ENCODE measurements at places on chromosomes 12 and 14.

DNA sequence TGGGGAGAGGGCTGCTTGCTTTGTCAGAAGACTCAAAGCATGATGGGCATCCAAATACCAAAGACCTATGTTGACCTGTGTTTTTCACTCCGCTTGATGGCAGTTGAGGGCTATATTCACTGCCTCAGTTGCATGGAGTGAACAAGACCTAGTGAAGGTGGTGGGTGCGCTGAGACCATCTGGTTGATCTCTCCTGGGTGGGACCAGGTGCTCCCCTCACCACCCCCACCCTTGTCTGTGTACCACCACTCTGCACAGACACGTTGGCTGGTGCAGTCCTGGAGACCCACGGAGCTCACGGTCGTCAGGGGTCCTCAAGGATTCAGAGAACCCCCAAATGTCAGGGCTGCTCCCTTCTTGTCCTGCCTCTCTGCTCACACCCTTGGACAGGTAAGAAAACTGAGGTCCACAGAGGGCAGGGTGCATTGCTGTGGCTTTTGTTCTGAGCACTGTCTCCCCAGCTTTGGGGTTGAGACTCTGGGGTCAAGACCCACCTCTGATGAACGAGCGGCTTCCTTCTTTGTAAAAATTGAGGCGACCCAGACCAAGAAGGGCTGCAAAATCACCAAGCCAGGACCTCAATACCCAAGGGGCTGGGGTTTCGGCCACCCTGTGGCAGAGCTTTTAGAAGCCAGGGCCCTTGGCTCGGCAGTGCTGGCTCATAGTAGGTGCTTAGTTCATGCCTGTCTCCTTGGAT, 166.3 kb upstream of the RTL1 start:
- DNase-seq: no peak

GRCh38 chr12:89439941-89440340, 84.7 kb downstream of the GALNT4 start:
- no peak for DNase-seq

- no peak for DNase-seq
These were observed 94.2 kb downstream of the HEATR5A start for GRCh38 chr14:31326111-31326510.

DNA sequence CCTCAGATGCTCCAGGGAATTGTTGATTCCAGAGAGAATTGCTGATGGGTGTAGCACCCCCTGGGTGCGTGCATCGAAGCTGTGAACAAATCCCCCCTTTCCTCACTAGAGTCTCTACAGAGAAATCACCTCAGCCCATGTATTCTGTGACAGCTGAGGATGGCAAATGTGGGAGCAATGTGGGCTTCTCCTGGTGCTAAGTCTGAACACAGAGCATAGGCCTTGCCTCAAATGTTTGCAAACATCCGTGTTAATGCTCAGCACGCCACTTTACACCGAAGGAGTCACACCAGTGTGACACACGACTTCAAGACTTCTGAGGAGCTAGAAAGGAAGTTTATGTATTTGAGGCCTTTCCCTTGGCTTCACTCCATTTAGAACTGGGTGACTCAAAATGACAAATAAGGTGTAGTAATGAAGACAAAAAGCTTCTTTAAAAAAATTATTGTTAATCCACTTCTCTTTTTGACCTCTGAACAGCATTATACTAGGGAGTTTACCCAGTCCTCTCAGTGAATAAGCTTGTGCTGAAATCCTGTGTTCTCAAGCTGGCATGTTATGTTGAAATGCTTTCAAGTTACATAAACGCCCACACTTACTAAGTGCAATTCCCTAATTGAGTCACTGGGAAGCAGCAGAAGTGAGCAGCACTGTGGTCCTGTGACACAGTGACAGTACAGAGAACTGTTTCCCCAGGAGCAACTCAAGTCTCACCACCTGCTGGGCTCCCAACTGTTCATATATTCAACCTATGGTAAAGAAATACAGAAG, 92.9 kb downstream of the FAR2 start:
- no peak for DNase-seq

GRCh38 chr14:99544991-99545390, 59.0 kb downstream of the CCDC85C start:
- DNase-seq: no peak

DNA sequence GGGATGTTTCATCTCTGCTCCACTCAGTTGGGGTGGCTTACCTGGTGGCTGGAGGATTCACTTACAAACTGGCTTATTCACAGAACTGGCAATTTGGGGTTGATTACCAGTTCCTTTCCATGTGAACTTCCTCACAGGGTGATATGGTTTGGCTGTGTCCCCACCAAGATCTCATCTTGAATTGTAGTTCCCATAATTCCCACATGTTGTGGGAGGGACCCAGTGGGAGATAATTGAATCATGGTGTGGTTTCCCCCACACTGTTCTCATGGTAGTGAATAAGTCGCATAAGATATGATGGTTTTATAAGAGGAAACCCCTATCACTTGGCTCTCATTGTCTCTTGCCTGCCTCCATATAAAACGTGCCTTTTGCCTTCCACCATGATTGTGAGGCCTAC, 26.9 kb upstream of the IGF1 start:
- DNase-seq: no peak

- peak; percentile 86 for DNase-seq
These were observed 1.2 kb upstream of the SCAF11 start for GRCh38 chr12:45991284-45992249.

DNA sequence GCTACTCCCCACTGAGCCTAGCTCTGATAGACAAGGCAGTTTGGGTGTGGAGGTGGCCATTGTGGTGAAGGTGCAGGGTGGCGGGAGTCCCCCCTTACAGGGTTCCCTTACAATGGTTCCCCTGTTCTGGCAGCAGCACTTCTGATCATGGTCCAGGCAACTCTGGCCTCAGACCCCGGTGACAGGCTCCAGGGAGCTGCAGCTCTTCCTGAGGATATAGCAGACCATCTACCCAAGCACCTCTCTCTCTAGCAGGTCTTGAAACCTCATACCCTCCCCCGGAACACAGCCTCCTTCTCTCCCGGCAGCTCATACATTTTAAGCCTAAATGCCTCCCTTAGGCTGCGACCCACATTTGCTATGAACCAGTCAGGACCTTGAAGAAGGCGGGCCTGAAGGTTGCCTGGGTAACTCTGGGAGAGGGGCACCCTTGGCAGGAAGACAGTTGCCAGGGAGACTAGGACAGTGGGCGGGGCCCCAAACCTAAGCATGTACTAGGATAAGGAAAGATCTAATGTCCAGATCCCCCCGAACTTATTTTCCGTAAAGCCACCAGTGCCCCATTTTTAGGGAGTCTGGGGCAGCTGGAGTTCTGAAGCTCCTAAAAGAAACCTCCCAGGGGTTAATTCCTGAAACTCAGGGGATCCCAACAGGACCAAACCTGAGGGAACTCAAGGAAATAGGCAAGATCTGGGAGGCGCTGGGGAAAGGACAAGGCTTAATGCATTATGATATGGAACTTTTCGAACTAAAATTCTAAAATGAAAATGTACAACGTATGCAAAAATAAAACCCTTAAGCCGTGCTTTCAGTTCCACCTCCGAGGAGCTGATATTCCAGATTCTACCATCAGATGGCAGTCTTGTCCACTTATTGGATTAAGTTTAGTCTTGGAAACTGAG, 4.5 kb upstream of the GDF11 start:
- DNase-seq: peak; percentile 71

DNA sequence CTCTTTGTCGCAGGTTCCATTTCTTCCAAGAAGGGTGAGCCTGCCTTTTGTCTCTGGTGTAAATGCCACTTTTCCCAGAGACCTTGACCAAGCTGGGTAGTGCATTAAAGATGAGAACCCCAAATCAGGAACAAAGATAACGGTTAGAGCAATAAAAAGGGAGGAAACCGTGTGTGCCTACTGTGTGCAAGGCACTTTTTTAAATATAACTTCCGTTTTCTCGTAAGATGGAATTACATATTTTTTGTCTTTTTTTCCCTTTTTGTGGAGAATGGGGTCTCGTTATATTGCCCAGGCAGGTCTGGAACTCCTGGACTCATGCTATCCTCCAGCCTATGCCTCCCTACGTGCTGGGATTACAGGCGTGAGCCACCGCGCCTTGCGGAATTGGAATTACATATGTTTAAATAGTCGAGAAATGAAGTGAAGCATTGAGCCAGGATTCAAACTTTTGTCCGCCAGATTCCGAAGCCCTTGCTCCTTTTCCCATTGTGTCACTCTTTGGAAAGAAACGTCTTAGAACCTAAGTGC, 506 bp upstream of the NABP2 start:
- DNase-seq: no peak

DNA sequence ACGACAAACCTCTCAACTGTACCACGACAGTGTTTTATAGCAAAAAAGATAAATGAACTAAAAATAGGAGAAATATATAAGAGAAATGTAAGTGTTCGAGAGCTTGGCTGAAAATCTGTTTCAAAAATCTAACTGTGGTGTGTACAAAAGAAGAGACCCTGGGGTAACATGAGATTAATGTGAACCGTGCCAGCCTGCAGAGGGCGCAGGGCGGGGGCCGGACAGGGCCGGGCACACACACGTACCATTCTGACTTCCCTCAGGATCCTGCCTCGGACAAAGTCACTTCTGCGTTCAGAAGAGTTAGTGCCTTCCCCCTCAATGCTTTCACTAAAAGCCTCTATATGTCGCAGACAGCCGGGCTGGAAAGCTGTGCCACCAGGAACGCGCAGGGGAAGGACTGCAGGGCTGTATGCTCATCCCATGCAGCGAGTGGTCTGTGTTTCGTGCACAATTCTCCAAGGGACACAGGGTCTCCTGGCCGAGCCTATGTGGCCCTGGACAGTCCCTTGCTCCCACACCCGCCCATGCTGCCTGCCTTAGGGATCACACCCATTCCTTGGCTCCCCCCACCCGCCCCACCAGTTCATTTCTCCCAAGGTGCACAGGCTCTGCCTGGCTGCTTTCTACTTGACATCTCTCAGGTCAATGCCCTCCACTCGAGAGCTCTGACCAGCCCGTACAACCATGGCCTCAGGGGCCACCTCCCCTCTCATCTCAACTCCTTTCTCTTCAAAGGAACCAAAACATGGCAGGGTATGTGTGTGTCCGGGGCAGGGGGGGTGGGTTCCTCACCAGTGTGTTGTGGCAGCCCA, 8.5 kb downstream of the CDCA4 start:
- no peak for DNase-seq

- no peak for DNase-seq
These were observed 40.0 kb upstream of the ST8SIA1 start for GRCh38 chr12:22374508-22374907.

DNA sequence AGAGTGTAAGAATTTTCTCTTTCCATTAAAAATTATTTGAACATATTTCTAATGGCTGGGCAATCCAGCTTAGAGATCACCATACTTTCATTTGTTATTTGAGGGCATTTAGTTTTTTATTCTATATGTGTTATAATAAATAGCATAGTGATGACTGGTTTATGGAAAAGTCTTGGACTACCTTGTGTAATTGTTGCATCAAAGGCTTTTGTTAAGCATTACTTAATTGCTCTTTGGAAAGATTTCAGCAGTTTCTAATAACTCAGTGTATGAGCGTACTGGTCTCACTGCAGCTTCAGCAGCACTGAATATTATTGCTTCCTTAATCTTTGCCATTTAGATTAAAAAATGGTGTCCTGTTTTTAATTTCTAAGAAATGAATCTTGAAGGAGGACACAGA, 22.8 kb downstream of the TMEM19 start:
- no peak for DNase-seq
